Muscle of leg (tissue), 16 donors: ENCODE measurements at places on chromosomes 5 and 9. TPM values are rescaled to one million over a fixed set of nuclear protein-coding genes. Genes with fewer than 3 reads are reported as not detected.

DNA sequence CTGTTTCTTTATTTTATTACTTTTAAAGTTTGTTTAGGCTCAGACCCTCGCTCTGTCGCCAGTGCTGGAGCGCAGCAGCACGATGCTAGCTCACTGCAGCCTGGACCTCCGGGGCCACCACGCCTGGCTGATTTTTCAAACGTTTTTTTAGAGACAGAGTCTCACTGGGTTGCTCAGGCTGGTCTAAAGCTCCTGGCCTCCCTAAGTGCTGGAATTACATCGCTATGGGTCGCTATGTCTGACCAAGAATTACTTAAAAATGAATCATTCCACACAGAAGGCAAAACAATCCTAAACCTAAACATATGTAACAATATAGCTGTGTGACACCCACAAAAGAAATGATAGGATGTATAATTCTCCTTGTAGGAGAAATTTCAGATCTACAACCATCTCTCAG is 86.9 kb upstream of the SIMC1 start:
- no peak for DNase-seq

DNA sequence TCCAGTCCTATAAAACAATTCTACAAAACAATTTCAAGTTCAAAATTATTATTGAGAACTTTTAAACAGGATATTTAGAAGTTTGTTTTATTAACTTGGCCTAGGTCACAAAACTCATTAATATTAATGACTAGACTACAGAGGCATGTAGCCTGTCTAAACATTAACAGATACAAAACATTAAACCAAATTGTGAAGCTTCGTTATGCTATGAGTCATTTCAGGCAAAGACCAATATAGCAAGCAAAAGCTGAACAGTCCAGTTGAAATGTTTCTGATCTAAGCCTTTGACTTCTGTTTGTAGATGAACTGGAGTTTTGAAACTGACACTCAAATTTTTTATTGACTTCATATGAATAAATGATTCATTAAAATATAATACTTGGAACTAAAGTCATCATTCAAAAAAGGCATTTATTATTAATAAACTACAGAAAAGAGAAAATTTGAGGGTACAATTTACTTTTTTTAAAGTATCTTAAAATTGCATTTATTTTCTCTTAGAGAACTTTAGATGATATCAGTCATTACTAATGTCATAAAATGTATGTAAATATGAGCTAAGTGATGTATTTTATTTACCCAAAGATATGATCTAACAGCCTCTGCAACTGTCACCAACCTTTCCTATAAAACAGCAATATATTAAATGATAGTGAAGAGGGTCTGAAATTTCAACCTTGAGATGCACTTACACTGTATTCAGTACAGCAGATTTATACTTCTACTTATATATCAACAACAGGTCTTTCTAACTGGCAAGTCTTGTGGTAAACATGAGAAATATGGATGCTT is 188.8 kb downstream of the COMMD10 start:
- DNase-seq, result no peak

DNA sequence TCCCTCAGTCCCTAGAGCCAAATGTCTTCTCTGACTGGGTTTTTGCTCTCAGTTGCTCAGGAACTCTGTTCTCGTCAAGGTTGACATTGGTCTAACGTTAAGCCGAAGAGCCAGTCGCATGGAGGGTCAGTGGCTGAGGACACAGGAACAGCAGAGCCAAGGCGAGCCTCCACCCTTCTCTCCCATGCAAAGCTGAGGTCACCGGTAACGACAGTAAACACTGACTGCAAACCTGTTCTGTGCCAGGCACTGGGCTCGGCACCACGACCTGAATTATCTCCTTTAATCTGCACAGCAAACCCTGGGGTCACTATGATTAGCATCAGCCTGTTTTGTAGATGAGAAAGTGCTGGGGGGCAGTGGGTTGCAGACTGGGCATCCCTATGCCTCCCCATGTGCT is 171.0 kb downstream of the COL23A1 start:
- DNase-seq, result no peak

DNA sequence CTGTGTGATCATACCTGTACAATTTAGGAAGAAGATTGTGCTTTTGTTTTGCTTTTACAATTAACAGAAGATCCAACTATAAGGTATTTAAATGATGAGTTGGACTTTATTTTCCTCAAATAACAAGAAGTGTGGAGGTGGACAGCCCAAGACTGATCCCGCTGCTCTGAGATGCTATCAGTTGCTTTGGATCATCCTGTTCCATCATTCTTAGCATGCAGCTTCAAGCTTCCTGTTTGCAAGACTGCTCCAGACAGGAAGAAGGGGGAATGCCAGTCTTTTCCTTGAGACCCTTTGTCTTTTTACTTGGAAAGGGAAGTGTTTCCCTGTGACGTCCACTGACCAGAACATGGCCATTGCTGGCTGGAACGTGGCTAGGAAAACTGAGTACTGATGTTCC is 250.8 kb downstream of the ZSWIM6 start:
- DNase-seq, result no peak

The PCDHB14 gene
- polyA plus RNA-seq, result 6.8 TPM

- no peak for DNase-seq
Measured at GRCh38 chr9:96621618-96622017, 2.0 kb upstream of the CDC14B start.

DNA sequence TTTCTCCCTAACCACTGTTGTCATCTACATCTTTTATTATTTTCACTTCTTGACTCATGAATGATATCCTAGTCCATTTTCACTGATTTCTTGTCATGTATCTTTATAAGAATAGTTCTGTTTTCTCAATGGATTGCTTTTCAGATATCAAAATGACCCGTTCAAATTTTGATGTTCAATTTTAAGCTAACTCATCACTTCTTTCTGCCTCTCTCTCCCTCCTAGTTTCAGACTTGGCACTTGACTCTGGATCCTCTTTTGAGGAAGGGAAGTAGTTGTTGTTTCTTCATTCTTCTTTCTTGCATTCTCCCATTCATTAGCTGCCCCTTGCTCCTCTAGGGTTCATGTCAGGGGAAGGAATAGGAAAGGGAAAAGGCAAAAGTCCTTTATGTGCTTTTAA is 23.7 kb downstream of the CSNK1G3 start:
- no peak for DNase-seq

The CER1 gene
- 0.52 TPM for polyA plus RNA-seq

GRCh38 chr9:134061019-134061687 is 6.7 kb downstream of the BRD3 start:
- no peak for DNase-seq
